GM20000 (cell line): ENCODE measurements at places on chromosomes 3 and 15.

GRCh38 chr3:134363381-134363755 lies 10.9 kb downstream of the AMOTL2 start:
- no peak for DNase-seq

DNA sequence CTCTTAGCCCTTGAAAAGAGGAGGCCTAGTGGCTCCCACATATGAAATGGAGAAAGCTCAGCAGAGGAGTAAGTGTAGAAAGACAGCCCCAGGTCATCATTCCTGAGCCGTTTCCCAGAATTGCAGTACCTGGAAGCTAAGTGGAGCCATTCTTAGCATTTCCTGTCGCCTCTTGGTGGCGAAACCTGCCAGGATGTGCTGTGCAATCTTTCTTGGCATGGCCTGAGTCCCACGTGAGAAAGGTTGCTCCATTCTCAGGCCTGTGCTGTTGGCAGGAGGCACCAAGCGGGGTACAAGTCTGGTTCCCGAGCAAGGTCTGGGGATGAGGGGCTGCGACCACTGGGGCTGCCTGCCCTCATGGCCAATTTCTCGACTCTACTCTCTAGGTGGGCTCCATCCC lies 207.2 kb upstream of the TPM1 start:
- DNase-seq: no peak

- no peak for DNase-seq
Observed at GRCh38 chr15:57549935-57550334, 41.8 kb upstream of the MYZAP start.

GRCh38 chr15:51448622-51449399 lies 107.4 kb downstream of the GLDN start:
- no peak for DNase-seq

DNA sequence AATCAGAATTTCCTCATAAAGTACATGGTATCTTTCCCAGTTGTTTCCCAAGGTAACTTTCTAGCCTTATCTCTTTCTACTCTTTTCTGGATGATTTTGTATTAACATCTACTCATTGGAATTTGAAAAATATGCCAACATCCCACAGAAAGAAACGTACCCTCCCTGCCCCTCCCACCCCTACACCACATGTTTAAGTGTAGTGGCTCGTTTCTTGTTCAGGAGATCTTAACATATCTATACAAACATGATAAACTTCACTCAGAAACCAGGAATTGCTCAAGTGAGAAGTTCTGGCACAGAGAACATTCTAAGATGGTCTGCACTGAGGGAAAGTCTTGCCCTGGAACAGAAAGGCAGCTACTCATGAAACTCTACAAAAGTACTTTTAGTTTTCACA lies 404.7 kb downstream of the SOX2 start:
- DNase-seq: no peak
